Activated CD4-positive, alpha-beta T cell treated with anti-CD3 and anti-CD28 coated beads, Interleukin-2, amount 10 ng/mL, durations not matched to agents 7 days and 5 days (primary cell): ENCODE measurements at places on chromosomes 12 and 14. TPM values are rescaled to one million over a fixed set of nuclear protein-coding genes. Genes with fewer than 3 reads are reported as not detected.

RNASE1 gene
- total RNA-seq = not detected

DNA sequence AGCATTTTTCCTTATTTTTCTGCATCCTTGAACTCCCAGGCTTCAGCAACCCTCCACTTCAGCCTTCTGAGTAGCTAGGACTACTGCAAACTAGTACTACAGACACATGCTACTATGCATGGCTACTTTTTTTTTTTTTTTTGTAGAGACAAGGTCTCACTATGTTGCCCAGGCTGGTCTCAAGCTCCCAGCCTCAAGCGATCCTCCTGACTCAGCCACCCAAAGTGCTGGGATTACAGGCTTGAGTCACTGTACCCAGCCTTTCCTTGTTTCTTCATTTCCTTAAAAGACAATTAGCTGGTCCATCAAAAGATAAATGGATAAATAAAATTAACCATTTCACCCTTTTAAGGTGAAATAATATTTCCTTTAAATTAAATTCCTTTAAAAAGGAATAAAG, 205.8 kb downstream of the SPTSSA start:
- no peak overlapping the region for H3K4me3 ChIP-seq
- DNase-seq = no peak
- no peak overlapping the region for H3K27ac ChIP-seq

DNA sequence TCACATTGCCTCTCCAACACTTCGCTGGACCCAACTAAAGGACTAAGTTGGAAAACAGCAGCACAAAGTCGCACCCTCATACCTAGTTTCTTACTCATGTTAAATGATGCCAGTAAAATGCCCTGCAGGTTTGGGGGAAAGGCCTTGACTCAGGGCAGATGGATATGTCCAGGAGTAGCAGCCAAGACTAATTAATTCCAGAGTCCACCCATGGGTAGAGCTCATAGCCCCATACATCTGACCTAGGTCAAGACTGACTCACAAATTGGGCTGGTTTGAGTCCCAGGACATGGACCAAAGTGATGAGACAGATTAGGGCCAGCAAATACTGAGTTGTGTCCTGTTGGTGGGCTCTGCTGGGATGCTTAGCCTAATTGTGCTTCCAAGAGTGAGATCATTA, 224.0 kb upstream of the BTG1 start:
- DNase-seq = no peak
- H3K27ac ChIP-seq = no peak overlapping the region
- H3K4me1 ChIP-seq = peaks cover 15% of the 10 kb centered on the region
- H3K27me3 ChIP-seq = no peaks in the 10 kb centered on the region
- peaks cover 13% of the 10 kb centered on the region for H3K36me3 ChIP-seq

DNA sequence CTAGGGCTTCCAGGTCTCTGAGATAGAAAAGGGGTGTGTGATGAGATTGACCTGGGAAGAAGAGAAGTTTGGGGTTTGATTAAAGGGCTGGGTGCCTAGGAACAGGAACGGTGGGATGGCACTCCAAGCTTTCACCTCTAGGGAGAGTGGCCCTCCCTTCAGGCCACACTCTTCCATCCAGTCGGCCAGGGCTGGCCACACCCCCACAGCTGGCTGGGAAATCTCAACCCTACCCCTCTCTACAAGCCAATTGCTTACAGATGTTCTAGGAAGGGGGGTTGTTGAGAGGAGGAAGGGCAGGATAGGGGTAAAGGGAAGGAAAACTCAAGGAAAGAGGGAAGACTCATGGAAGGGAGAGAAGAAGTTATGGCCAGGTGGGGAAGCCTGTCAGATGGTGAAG, 6.6 kb upstream of the ITGA5 start:
- DNase-seq = no peak
- no peak overlapping the region for H3K4me3 ChIP-seq
- no peaks in the 10 kb centered on the region for H3K36me3 ChIP-seq
- no peak overlapping the region for H3K27ac ChIP-seq
- H3K27me3 ChIP-seq = peaks cover 63% of the 10 kb centered on the region
- peaks cover 31% of the 10 kb centered on the region for H3K4me1 ChIP-seq

TTC9 gene
- total RNA-seq = 14.8 TPM

- H3K27me3 ChIP-seq = no peaks in the 10 kb centered on the region
- no peak overlapping the region for H3K4me3 ChIP-seq
- H3K4me1 ChIP-seq = peaks cover 2% of the 10 kb centered on the region
Measured at GRCh38 chr12:5273709-5274108, 158.2 kb upstream of the NTF3 start.

NAV3 gene
- total RNA-seq = not detected

DIO2 gene
- total RNA-seq = not detected

TAS2R13 gene
- total RNA-seq = 1.0 TPM

- no peak overlapping the region for H3K27ac ChIP-seq
- H3K36me3 ChIP-seq = no peaks in the 10 kb centered on the region
- no peak for DNase-seq
- H3K4me3 ChIP-seq = no peak overlapping the region
- H3K27me3 ChIP-seq = peaks cover 28% of the 10 kb centered on the region
Measured at GRCh38 chr14:50937325-50937724, 7.0 kb downstream of the PYGL start.

GRCh38 chr12:108973629-108974152, 47.2 kb downstream of the SVOP start:
- H3K27me3 ChIP-seq = peaks cover 2% of the 10 kb centered on the region
- no peak overlapping the region for H3K27ac ChIP-seq
- no peak for DNase-seq
- H3K4me1 ChIP-seq = no peaks in the 10 kb centered on the region
- H3K4me3 ChIP-seq = no peak overlapping the region

DNA sequence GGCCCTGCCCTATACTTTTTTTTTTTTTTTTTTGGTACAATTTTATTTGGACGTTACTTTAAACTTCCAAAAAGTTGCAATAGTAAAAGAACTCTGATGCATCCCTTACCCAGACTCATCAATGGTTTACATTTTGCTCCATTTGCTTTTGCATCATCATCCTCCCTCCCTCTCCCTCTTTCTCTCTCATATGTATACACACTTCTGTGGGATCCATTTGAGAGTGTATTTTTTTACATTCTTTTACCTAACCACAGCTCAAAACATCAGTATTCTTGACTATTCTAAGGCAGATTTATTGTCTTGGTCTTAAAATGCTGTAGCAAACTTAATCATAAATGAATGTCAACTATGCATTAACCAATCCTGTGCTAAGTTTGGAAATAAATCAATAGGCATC, 111.6 kb downstream of the PRICKLE1 start:
- H3K4me1 ChIP-seq = peaks cover 3% of the 10 kb centered on the region
- no peaks in the 10 kb centered on the region for H3K36me3 ChIP-seq
- no peak overlapping the region for H3K27ac ChIP-seq
- DNase-seq = no peak
- H3K27me3 ChIP-seq = peaks cover 44% of the 10 kb centered on the region

DNA sequence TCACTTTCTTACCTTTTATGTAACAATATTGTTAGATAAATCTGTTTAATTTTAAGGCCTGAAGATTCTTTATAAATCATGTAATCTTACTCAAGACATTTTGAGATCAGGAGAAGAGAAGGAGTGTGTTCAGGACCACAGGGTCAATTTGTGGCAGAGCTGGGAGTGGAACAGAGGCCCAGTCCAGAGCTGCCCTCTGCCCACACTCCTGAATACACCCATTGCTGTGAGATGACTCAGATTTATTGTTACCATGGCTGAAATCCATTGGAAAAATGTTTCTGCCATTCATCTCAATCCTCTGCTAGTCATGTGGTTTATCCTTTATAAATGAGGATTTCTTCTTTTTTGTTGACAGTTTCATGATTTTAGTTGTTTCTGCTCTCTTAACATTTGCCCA, 100.5 kb upstream of the STXBP6 start:
- peaks cover 10% of the 10 kb centered on the region for H3K27me3 ChIP-seq
- no peak overlapping the region for H3K27ac ChIP-seq
- H3K4me3 ChIP-seq = no peak overlapping the region
- no peaks in the 10 kb centered on the region for H3K4me1 ChIP-seq
- no peak for DNase-seq
- H3K36me3 ChIP-seq = no peaks in the 10 kb centered on the region

DNA sequence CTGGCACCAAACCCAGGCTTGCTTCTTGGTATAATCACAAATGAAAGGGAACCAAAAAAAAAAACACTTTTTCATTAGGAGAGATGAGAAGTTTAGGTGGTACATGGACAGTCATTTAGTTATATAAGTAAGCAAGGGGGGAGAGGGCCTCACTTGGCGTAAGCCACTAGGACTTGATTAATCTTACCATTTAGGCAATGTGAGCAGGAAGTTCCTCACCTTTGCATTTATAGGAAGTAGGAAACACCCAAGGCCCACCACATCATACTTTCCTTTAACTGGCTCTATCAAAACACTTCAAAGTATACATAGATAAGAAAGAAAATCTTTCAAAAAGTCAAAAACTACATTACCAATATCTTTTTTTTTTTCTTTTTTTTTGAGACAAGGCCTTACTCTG, 6.7 kb upstream of the RPS6KA5 start:
- H3K4me3 ChIP-seq = peak overlapping the region; percentile 41
- H3K27ac ChIP-seq = peak overlapping the region; percentile 88
- no peaks in the 10 kb centered on the region for H3K27me3 ChIP-seq
- peaks cover 46% of the 10 kb centered on the region for H3K36me3 ChIP-seq

DNA sequence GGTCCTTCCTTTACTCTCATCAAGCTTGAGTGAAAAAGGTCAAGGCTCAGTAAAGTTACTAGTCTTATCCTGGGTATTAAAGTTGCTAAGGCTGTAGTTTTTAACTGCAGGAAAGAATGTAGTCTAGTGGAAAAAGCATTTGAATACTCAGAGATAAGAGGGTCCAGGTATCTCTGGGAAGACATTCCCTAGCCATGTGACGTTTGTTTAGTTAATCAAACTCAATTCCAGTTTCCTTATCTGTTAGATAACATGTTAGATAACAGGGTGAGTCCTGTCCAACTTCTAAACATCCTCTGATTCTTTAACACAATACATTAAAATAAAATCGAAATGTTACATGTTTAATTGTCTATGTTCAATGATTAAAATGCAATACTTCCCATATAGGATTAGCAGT, 720.7 kb upstream of the LMO3 start:
- H3K27ac ChIP-seq = no peak overlapping the region
- no peaks in the 10 kb centered on the region for H3K27me3 ChIP-seq
- no peaks in the 10 kb centered on the region for H3K36me3 ChIP-seq

PIWIL1 gene
- not detected for total RNA-seq

STXBP6 gene
- not detected for total RNA-seq

- H3K4me1 ChIP-seq = no peaks in the 10 kb centered on the region
- H3K27ac ChIP-seq = no peak overlapping the region
- no peaks in the 10 kb centered on the region for H3K36me3 ChIP-seq
- peaks cover 40% of the 10 kb centered on the region for H3K27me3 ChIP-seq
- DNase-seq = no peak
- no peak overlapping the region for H3K4me3 ChIP-seq
Measured at GRCh38 chr14:104461676-104462449, 117.7 kb upstream of the C14orf180 start.
